ENCODE measurements at places on chromosomes 1 and 21. TPM values are rescaled to one million over a fixed set of nuclear protein-coding genes. Genes with fewer than 3 reads are reported as not detected.

DNA sequence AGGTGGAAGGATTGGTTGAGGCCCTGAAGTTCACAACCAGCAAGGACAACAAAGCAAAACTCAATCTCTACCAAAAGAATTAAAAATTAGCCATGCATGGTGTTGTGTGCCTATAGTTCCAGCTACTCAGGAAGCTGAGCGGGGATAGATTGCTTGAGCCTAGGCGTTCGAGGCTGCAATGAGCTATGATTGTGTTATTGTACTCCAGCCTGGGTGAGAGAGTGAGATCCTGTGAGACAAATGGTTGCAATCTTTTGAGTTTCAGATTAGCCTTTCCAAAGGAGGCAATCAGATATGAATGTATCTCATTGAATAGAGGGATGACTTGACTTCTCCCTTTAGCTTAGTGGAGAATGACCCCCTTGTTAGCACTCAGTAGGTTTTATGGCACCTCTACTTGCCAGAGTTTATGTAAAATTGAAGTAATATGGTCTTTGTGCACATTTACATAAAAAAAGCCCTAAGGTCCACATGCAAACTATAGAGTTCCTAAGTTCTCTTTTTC, 105.6 kb upstream of the OLFM3 start:
- no peaks in the 10 kb centered on the region for H3K27me3 ChIP-seq
- no peaks in the 10 kb centered on the region for H3K36me3 ChIP-seq
- no peaks in the 10 kb centered on the region for H3K4me1 ChIP-seq
- no peak overlapping the region for H3K27ac ChIP-seq

GRCh38 chr1:226660410-226661182, 78.5 kb downstream of the ITPKB start:
- peak; percentile 89 for DNase-seq
- H3K36me3 ChIP-seq, result peaks cover 30% of the 10 kb centered on the region
- H3K4me3 ChIP-seq, result no peak overlapping the region
- no peaks in the 10 kb centered on the region for H3K27me3 ChIP-seq
- H3K27ac ChIP-seq, result peak overlapping the region; percentile 88
- no peaks in the 10 kb centered on the region for H3K4me1 ChIP-seq

- H3K36me3 ChIP-seq, result no peaks in the 10 kb centered on the region
- DNase-seq, result no peak
- peak overlapping the region; percentile 3 for H3K27ac ChIP-seq
- no peak overlapping the region for H3K4me3 ChIP-seq
Observed at GRCh38 chr1:175268720-175269119, 76.1 kb upstream of the KIAA0040 start.

DNA sequence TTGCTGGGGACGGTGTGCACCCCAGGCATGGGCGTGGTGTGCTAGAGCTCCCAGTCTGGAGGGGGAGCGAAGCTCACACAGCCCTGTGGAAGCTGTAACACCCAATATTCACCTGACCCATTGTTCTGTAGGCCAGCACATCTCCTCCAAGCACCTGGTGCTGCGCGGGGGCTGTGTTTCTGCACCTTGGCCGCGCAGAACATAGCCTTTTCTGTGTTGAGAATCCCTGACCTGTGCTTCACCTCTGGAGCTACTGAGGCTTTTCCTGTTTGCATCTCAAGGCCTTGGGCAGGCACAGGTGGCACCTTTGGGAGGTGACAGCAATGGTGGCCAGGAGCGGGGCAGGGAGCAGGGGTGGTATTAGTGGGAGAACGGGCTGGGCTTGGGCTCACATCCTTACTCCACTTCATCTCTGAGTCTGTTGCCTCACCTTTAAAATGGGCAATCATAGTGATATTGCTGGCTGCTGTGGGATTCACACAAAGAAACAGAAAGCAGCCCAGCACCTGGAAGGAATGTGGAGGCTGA, 343.9 kb upstream of the AJAP1 start:
- no peak overlapping the region for H3K4me3 ChIP-seq
- H3K36me3 ChIP-seq, result no peaks in the 10 kb centered on the region
- H3K27ac ChIP-seq, result no peak overlapping the region

- H3K27me3 ChIP-seq, result no peaks in the 10 kb centered on the region
- H3K36me3 ChIP-seq, result peaks cover 25% of the 10 kb centered on the region
- no peak overlapping the region for H3K27ac ChIP-seq
- no peak overlapping the region for H3K4me3 ChIP-seq
Observed at GRCh38 chr1:55062801-55063576, 23.6 kb downstream of the PCSK9 start.

DNA sequence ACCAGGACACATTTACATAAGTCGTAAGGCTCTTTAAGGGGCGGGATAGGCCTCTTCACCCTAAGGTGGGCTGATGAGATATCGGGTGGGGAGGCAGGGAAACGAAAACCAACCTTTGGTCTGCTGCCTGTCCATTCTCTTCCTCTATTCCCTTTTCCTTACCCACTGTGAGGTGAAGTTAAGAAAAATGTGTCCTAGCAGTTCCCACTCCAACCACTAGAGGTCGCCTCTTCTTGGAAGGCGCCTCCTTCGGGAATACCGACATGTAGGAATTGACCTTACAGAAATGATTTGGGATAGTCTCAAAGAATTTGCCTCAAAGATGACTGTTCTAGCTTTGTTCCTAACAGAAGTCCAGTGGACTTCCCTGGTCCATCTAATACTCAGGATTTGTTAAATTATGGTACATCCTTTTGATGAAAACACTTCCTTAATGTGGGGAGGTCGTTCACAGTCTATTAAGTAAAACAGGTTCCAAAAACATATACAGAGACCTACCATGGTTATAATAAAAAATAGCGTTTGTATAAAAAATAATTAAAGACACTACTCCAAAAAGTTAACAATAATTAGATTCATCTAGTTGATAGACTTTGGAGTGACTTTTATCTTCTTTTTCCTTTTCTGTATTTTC, 14.1 kb downstream of the AZIN2 start:
- peaks cover 9% of the 10 kb centered on the region for H3K4me1 ChIP-seq
- no peak overlapping the region for H3K27ac ChIP-seq
- no peak for DNase-seq
- no peaks in the 10 kb centered on the region for H3K27me3 ChIP-seq

DNA sequence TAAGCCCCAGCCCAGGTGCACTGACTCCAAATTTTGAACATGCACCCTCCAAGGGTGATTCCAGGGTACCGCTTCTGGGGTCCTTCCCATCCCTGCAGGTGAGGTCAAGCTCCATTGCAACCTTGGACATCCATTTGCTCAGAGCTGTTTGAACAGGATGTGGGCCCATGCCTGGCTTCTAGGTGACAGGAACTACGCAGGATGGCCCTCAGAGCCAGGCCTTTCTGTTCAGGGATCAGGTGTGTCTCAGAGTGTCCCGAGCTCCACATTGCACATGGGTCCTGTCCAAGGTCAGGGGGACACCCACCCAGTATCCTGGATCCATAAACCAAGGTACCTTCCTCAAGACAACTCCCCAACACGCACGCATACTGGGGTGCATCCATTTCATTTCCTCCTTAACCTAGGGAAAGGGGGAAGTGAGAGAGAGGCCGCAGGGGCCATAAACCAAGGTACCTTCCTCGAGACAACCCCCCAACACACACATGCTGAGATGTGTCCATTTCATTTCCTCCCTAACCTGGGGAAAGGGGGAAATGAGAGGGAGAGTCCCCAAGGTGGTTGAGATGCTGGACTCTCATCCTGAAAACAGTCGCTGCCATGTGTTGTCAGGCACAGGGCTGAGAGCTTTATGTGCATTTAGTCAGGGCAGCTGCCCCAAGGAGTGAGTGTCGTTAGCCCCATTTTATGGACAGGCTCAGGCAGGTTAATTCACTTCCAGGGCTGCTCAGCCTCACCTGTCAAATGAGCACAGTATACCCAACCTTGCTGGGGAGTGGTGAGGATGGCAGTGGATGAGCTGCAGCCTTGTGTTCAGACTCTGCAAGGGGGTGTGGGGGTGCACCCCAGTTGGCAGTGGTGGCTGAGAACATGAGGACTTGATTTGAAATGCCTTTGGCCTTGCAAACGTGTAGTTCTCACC, 2.1 kb downstream of the SLC66A1 start:
- peak; percentile 67 for DNase-seq
- H3K4me1 ChIP-seq, result peaks cover 72% of the 10 kb centered on the region
- peak overlapping the region; percentile 42 for H3K27ac ChIP-seq

GRCh38 chr1:42937141-42937696, 21.4 kb downstream of the SLC2A1 start:
- peak; percentile 77 for DNase-seq
- H3K36me3 ChIP-seq, result no peaks in the 10 kb centered on the region
- H3K27me3 ChIP-seq, result no peaks in the 10 kb centered on the region
- peak overlapping the region; percentile 67 for H3K27ac ChIP-seq

DNA sequence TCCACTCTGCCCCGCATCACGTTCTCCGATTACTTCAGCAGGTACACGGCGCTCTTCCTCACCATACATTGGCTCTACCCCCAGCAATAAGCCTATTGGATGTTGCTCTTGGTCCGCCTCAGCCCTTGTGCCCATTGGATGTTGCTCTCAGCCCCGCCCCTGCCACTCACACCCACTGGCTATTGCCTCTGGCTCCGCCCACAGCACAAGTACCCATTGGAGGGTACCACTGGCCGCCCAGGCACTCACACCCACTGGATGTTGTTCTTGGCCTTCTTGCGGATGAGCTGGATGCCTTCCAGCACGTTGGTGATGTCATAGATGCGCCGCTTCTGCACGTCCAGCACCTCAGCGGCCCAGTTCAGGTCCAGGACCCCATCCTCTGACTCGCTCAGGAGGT, 9.4 kb downstream of the E2F2 start:
- no peaks in the 10 kb centered on the region for H3K27me3 ChIP-seq
- H3K4me3 ChIP-seq, result no peak overlapping the region
- peaks cover 26% of the 10 kb centered on the region for H3K4me1 ChIP-seq
- H3K36me3 ChIP-seq, result no peaks in the 10 kb centered on the region
- DNase-seq, result no peak

GRCh38 chr1:166197141-166197540, 30.3 kb upstream of the FAM78B start:
- H3K27ac ChIP-seq, result no peak overlapping the region
- no peak overlapping the region for H3K4me3 ChIP-seq
- H3K4me1 ChIP-seq, result no peaks in the 10 kb centered on the region
- no peaks in the 10 kb centered on the region for H3K36me3 ChIP-seq
- H3K27me3 ChIP-seq, result no peaks in the 10 kb centered on the region

DNA sequence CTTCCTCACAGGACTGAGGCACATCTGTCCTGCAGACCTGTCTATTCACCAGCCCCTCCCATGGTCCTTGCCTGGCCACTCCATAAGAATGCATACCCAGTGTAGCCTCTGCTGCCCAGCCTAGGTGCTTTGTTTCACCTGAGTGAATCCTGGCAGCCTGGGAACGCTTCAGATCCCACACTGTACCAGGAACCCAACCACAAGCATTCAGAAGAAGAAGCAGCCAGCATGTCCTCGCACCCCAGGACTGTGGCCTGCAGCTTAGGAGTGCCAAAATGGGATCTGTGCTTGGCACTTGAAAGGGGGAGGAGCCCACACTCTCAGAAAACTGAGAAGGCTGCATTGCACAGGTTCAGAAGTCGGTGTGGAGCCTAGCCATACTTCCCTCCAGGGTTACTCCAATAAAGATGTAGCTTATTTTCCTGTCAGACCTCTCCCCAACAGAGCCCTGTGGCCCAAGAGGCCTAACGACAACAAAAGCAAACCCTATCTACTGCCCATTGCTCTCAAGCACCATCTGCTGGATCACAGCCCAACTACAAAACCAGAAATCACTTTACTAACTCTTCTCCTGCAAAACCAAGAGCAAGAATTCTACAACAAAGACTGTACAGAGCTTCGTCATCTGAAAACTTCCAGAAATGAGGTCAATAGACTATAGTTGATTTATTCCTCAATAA, 923.1 kb upstream of the NEGR1 start:
- no peaks in the 10 kb centered on the region for H3K36me3 ChIP-seq
- H3K27ac ChIP-seq, result no peak overlapping the region
- no peaks in the 10 kb centered on the region for H3K27me3 ChIP-seq
- H3K4me3 ChIP-seq, result no peak overlapping the region

DNA sequence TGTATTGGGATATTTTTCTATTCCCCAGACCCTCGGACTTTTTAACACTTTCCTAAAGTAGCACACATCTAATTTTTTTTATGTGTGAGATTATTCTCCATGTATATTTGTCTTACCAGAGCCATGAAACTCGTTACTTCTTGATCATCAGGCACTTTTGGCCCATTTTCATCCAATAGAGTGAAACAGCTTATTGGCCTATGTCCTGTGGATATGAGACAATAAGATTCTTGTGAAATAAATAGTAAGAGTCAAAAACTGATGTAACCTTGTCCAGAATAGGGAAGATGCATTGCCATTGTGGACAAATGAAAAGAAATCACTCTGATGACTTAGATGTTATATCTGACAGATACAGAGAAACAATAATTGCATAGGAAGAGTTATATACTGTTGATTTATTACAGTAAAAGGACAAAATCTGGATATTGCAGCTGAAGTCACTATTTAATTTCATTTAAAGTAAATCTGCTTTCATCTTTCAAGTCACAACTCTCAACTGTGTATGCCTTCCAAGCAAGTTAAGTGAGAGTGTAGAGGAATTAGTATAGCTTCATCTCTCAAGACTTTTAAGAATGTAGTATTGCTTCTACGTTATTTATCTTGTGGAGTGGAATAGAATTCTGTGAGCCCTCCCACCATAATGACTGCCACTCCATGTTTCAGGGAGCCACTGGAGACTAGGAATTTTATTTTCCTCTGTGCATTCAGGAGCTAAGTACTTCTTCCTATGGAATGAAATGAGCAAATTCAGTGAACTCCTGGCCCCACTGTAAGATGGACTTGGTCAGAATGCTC, 86.9 kb downstream of the ADAMTS1 start:
- no peak overlapping the region for H3K4me3 ChIP-seq
- H3K27ac ChIP-seq, result no peak overlapping the region
- DNase-seq, result no peak
- no peaks in the 10 kb centered on the region for H3K36me3 ChIP-seq
- no peaks in the 10 kb centered on the region for H3K4me1 ChIP-seq

DNA sequence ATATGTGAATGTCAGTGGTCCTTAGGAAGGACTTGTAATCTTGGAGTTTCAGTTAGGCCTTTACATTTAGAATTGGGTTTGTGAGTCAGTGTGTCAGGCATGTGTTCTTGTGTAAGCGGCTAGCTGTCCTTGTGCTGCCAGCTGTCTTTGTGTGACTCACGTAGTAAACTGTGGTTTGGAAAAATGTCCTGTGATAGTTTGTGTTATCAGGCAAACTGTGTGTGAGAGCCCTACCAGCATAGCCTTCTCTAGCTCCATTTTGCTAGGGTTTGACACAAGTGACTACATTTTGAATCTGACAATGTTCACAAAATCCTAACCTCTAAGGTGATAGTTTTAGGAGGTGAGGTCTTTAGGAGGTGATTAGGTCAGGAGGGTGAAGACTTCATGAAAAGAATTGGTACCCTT, 6.9 kb upstream of the SLC35D1 start:
- no peak for DNase-seq
- H3K27ac ChIP-seq, result no peak overlapping the region
- H3K36me3 ChIP-seq, result no peaks in the 10 kb centered on the region
- H3K4me3 ChIP-seq, result no peak overlapping the region
- no peaks in the 10 kb centered on the region for H3K27me3 ChIP-seq
- no peaks in the 10 kb centered on the region for H3K4me1 ChIP-seq

REG4 gene
- not detected for total RNA-seq

RHOU gene
- 51.9 TPM for total RNA-seq

NUF2 gene
- total RNA-seq, result 5.8 TPM
